ENCODE measurements at places on chromosomes 4 and X.
A peak's percentile ranks its signal among the peaks of the same experiment; 100 is the strongest.

GRCh38 chr4:153916273-153916755, 127.4 kb upstream of the SFRP2 start:
- no peak for DNase-seq

DNA sequence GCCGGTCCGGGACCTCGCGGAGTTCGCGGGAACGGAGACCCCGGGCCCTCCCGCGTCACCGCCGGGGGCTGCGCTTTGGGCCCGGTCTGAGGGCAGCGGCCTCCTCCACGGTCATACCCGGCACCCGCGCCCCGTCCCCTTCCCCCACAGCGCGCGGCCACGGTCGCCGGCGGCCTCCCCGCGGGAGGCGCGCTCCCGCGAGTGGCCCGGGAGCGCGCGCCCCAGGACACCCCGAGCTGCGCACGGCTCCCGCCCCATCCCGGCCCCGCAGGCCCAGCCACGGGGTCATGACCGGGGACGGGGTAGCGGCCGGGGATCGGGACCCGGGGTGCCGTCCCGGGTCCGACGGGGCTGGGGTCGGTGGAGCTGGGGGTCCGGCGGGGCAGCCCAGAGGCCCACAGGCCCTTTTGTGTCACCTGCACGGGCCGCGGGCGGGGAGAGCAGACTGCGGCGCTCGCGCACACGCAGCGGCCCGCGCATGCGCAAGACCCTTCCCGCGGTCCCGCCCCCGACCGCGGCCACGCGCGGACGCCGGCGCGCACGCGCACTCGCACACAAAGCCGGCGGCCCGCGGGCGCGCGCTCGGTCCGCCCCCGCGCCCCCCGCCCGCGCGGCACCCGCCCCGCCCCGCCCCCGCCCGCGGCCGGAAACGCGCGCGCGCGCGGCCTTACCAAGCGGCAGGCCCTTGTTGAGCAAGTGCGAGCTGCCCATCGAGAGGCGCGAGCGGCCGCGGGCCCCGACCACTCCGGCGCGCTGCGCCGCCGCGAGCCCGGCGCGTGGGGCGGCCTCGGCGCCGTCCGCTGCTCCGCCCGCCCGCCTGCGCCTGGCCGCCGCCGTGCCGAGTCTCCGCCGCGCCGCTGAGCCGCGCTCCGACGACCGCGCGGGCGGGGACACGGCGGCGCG, at the start of gene CTBP1:
Gene CTBP1 (minus strand): TSS at position 886 of the 903 bp plus-strand sequence. CDS start 7,799 bp downstream, outside the sequence.
- DNase-seq: peak; percentile 91

DNA sequence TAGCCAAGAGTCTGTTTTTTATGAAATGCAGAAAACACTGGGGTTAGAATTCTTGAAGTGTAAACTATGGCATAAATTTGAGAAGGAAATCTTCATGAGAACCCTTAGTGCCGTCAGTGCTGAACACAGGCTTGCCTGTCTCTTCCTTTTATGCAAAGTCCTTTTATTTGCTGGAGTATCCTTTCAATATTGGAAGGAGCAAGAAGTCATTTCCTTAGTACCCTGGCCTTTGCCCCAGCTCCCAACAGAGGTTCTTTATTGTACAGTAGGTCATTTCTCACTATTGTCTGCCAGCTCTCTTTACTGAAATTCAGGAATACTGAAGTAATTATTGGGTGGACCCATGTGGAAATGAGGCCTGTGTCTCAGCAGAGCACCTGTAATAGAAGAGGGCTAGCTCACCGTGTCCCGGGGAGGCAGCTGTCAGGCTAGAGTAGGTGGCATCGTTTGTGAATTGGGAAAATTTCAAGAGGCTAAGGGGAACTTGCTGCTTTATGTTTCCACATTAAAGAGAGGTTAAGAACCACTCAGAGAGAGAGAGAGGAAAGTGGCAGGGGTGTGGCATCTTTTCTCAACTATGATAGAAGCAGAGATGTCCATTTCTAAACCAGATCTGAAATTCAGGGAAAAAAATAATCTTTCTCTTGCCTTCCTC, 8.7 kb downstream of the FHDC1 start:
- no peak for DNase-seq

- no peak for DNase-seq
Observed at GRCh38 chrX:8278557-8278956, 107.5 kb upstream of the VCX2 start.

DNA sequence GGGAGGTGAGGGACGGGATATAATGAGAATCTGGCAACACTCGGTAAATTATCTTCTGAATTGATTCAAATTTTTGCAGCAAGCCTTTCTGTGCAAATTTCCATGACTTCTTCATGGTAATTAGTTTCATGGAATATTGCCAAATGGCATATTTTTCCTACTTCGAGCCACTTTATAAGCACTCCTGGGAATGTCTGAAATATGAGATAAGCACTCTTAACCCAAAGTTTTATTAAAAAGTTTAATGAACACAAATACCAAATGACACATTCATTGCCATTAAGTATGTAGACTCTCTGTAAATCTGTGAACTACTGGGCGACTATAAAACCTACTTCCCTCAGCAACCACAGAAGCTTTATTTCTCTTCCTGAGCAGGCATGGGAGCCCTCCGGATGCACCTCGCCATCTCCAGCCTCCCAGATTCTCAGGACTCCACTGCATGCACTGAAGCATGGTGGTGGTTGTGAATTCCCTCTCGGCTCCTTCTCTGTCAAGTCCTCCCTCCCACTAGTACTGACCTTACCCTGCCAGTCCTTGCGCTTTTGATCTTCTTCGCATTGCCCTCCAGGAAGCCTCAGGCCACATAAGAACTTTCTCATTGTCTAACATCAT, 154.4 kb upstream of the RPL34 start:
- DNase-seq: no peak

DNA sequence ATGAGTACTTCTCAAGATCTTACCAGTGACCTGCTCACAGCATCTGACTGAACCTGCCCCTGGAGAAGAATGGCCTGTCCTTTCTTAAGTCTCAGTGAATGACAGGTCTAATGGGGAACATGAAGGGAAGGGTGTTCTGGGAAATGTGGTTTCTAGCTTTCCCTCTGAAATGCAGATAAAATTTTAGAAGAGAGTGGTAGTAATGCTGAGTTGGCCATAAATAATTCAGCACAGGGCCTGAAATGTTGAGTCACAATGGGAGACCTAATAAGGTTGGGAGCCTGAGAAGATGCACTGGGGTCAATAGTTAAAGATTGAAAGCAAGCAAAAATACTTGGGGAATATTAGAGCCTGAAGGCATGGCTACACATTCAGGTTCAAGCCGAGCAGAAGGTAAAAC, 214.9 kb upstream of the ARHGAP24 start:
- DNase-seq: no peak

DNA sequence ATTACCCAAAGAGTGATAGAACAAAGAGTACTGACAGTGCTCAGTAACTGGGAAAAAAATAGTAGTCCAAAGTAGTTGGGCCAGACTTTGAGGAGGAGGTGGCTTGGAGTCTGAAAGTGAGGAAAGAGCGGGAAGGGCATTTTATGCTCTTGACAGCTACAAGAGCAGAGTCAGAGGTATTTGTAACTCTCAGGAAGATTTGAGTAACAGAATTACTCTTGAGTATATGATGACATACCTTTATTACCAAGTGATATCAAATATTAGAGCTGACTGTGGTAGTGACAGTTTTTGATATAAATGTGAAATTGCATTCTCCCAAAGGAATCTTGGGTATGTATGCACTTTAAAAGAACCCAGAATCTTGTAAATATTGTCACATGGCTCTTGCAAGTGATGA, 2.2 kb downstream of the SLAIN2 start:
- no peak for DNase-seq

DNA sequence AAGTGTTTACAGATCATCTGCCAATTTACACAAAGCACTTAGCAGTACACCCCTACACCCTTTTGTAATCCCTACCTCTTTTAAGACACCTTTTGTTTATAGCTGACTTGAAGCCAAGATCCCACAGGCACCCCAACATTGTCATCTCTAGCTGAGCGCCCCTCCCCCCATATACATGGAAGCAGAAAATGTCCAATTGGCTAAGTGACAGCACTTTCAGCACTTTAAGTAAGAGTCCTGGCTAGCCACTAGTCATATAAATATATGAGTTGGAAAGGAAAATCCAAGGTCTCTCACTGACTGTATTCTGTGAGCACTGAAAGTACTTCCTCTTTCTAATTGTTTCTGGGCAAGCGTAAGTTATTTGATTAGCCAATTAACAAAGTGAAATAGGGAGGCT, 108.2 kb downstream of the NSUN7 start:
- DNase-seq: peak; percentile 54

GRCh38 chr4:158936238-158936637, 166.6 kb upstream of the RAPGEF2 start:
- no peak for DNase-seq

DNA sequence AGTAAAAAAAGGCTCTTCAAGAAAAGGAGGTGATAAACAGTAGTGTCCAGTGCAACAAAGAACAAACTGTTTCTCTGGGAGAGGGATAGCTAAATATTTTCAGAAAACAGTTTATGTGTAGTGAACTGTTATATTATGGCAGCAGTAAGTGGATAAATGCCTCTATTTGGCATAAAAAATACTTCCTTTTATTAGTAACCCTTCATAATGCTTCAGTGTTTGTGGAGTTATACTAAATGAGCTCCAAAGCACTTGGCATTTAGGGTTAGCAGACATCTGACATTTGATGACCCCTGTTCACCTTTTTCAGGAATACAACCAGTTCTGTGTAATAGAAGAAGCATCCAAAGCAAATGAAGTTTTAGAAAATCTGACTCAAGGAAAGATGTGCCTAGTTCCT, 31.9 kb downstream of the TRAPPC11 start:
- no peak for DNase-seq

GRCh38 chrX:79368441-79368840, 1.3 kb upstream of the ITM2A start:
- no peak for DNase-seq

DNA sequence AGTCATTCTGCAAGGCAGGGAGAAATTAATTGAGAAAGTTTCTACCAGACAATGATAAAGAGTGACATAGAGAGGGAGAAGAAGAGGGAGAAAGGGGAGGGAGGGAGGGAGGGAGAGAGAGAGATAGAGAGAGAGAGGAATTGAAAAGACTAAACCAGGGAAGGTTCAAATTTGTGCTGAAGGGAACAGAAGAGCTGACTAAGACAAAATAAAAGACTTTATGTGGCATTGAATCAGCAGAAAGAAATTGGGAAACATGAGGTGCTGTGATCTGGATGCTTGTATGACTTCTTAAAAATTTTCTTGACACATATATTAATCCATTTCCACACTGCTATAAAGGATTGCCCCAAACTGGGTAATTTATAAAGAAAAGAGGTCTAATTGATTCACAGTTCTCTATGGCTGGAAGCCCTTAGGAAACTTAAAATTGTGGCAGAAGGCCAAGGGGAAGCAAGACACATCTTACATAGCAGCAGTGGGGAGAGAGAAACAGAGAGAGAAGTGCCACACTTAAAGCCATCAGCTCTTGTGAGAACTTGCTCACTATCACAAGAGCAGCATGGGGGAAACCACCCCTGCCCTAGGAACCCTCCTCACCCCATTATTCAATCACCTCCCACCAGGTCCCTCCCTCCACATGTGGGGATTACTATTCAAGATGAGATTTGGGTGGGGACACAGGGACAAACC, 13.5 kb upstream of the CXCL6 start:
- DNase-seq: peak; percentile 49

DNA sequence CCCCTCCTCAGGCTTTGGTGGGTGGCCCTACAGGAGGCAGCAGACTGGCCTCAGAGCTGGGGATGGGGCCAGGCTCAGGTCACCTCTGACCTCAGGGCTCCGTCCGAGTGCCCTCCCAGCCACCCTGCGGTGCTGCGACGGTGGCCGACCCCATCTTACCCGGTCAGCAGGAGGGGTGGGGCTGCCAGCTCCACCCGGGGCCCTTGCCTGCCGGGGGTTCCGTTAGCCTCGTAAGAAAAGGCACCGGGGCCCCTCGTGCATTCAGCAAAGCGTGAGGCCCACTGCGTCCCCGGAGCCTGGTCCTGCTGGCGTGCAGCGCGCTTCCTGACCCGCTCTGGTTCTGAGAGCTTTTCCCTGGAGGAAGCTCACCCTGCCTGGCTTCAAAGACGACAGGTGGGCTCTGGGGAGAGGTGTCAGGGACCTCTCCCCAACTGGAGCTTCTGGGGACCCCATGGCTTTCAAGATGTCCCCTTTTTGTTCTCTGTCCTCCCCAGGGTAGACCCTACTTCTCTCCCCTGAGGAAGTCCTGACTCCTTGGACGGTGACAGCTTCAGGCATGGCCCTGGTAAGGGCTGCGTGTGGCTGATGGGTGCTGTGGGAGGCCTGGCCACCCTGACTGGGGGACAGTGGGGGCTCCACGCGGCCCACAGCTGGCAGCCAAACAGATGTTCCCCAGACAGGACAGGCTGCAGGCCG, 15.9 kb downstream of the FGFRL1 start:
- no peak for DNase-seq

DNA sequence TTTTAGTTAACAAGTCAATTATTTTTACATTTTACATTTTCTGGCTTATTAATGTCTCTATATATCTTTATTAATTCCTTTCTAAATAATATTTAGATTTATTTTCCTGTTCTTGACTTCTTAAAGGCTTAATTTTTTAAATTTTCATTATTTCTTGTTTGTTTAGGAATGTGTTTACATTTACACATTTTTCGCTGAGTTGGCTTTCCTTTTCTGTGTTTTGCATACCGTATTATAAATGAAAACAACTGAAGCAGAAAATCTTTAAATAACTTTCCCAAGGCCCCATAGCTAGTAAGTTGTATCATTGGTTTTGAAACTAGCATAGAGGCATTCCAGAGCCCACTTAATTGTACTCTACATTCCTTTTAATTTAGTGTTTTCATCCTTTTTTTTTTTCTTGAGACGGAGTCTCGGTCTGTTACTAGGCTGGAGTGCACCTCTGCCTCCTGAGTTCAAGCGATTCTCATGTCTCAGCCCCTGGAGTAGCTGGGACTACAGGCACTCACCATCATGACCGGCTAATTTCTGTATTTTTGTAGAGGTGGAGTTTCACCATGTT, 261.6 kb downstream of the IQCM start:
- no peak for DNase-seq

- DNase-seq: no peak
Observed at GRCh38 chrX:13377550-13377934, 57.7 kb upstream of the ATXN3L start.

- no peak for DNase-seq
Observed at GRCh38 chr4:115688961-115689360, 575.5 kb upstream of the NDST4 start.

DNA sequence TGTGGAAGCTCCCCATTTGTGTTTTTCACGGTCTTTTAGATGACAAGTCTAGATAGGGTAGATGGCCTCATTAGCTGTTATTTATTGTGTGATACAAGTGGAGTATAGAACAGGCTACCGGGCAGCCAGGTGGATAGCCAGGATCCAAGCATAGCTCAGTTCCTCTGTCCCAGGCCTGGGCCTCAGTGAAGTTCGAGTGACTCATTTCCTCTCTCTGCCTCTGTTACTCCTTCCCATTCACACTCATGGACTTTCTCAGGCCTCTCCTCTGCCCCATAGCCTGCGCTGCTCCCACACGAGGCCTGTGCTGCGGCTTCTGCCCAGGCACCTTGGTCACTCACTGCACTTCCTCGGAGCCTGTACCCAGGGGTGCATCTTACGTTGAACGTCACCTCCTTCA, 54.5 kb downstream of the TENM3 start:
- DNase-seq: no peak

DNA sequence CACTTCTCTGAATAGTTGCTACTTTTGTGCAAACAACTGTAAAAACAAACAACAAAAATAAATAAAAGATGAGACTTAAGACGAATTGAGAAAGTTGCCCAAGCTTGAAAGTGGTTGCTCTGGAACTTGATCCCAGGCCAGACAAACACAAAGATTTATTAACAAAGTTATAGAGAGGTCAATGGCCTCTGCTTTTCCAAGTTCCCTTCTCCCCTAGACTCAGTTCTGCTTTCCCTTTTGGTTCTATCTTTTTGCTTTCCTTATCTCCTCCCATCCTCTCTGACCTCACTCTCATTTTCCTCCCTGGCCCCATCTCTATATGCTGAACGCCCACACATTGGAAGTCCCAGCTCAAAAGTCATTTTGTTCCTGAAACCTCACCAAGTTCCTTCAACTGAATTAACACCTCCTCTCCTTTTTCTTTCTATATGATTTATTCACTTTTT, 82.7 kb downstream of the MXRA5 start:
- no peak for DNase-seq

Data from hematopoietic multipotent progenitor cell treated with erythropoietin and hydrocortisone succinate and interleukin-3 and kit ligand, for 4 days (in vitro differentiated cells).